ENCODE measurements at places on chromosomes 12 and 14.

- DNase-seq, result no peak
Measured at GRCh38 chr14:91253795-91254323, 9.4 kb upstream of the GPR68 start.

DNA sequence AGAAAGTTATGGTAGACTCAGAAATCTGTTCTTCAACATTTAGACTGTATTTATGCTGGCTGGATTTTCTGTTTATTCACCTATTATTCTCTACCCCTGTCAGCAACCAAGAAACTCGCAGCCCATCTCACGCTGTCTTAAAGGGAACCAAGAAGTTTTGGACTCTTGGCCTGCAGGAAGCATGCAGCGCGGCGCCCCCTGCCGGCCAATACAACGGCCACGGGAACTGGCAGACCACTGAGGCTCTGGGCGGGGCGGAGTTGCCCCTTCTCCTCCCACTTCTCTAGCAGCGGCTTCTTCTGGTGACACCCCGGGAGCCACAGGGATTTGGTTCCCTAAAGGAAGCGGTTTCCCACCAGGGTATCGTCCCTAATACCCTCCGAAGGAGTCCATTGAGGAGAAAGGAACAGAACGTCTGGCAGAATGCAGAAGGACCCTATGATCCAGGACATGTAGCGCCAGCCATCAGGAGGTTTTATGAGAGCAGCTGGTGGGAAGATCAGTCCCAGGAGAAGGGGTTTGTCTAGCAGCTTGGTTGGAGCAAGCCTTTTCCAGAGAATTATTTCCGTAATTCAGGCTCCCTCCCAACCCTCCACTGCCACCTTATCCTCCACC lies 21.0 kb upstream of the RNASE2 start:
- DNase-seq, result peak; percentile 9

DNA sequence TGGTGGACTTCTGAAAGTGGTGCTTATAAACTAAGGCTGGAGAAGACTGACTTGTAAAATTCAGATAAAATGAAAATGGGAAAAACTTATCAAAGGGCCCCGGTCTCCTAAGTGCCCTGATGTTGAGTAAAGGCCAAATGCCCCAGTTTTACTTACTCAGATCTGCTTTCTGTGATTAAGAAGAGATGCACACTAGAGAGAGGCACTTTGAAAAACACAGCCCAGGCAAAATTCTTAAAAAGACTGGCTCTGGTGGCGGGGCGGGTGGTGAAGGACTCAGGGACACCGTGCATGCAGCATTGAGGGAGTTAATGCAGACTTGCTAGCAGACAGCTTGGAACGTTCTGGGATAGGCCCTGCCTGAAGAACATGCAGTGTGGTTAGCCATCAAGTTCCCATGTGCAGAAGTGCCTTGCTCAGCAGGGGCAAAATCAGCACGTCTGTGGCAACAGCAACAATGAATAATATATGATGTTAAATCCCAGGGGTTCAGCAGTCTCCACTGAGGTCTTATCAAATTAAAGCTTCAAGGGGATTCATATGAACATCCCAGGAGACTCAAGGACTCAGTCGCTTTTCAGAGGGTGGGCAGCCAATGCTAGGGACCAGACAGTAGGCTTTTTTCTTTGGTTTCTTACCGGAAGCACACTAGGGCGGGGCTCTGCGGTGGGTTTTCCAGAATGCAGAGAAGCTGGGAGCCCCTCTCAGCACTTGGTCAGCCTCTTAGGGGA lies 105.0 kb downstream of the DAD1 start:
- no peak for DNase-seq

DNA sequence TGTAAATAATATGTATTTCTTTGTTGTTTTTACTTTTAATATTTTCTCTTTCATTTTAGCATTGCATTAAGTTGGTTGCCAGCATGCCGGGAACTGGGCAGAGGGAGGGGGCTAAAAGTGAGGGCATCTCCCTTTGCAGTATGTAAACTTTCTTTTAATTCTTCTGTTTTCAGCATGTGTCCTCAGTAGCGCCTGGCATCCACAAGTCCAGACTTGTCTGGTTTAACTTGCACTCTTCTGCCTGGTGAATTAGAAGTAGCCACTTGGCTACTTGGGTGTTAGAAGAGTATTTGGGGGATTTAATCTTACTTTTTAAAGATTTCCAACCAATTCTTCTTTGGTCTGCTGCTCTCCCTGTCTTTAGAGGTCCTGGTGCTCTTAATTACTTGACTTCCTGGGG lies 117.2 kb upstream of the SCAF11 start:
- DNase-seq, result no peak

GRCh38 chr12:116562090-116562489 lies 2.9 kb downstream of the MAP1LC3B2 start:
- DNase-seq, result no peak

DNA sequence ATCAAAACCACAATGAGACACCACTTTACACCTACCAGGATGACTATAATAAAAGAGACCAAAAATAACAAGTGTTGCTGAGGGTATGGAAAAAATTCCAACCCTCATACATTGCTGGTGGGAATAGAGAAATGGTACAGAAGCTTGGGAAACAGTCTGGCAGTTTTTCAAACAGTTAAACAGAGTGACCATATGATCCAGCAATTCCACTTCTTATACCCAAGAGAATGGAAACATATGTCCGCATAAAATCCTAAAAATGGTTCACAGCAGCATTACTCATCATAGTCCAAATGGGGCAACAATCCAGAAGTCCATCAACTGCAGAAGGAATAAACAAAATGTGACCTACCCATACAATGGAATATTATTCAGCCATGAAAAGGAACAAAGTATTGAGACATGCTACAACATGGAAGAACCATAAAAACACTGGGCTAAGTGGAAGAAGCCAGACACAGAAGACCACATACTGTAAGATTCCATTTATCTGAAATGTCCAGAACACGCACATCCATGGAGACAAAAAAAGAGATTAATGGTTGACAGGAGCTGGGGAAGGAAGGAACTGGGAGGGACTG lies 44.5 kb downstream of the CHGA start:
- DNase-seq, result no peak

GRCh38 chr12:62802984-62803383 lies 132.0 kb downstream of the PPM1H start:
- DNase-seq, result no peak

- DNase-seq, result no peak
Measured at GRCh38 chr14:79318371-79318770, 892.9 kb downstream of the DIO2 start.

DNA sequence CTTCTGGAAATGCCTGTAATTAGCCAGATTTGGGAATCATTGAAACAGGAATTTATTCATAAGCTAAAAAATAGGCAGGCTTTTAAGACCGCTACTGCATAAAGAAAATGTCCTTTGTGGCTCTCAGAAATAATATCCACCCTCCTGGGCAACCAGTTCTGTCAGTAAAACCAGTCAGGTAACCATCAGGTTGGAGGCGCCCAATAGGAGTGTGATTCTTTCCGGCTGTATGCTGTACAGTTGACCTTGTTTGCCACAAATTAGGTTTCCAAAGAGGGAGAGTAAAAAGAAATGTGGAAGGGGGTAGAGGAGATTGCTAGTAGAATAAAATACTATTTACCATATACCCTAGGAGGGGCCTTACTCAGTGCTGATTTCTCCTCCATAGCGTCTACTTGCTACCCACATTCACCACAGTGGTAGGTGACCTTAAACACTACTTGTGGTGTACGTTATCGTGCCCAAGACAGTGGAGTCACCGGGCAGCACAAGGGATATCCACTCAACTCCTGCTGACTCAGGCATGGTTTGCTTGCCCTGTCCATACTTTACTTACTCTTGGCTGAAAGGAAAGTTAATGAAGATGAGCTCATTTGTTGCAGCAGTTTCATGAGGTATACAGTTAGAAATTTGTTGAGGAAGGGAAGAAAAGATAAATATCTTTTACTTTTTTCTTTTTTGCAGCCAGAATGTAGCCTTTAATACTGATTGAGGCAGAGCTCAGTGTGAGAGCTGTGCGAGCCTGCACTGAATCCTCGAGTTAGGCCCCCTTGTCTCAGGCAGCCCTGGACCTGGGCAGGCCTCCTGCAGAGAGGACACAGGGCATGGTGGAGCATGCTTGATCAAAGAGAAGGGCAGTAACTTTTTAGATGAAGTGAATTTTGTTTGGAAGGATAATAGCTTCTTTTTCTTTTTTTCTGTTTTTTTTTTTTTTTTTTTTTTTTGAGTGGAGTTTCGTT lies 76.7 kb downstream of the DIP2B start:
- DNase-seq, result no peak

GRCh38 chr14:54209511-54210250 lies 187.1 kb upstream of the CDKN3 start:
- DNase-seq, result no peak

DNA sequence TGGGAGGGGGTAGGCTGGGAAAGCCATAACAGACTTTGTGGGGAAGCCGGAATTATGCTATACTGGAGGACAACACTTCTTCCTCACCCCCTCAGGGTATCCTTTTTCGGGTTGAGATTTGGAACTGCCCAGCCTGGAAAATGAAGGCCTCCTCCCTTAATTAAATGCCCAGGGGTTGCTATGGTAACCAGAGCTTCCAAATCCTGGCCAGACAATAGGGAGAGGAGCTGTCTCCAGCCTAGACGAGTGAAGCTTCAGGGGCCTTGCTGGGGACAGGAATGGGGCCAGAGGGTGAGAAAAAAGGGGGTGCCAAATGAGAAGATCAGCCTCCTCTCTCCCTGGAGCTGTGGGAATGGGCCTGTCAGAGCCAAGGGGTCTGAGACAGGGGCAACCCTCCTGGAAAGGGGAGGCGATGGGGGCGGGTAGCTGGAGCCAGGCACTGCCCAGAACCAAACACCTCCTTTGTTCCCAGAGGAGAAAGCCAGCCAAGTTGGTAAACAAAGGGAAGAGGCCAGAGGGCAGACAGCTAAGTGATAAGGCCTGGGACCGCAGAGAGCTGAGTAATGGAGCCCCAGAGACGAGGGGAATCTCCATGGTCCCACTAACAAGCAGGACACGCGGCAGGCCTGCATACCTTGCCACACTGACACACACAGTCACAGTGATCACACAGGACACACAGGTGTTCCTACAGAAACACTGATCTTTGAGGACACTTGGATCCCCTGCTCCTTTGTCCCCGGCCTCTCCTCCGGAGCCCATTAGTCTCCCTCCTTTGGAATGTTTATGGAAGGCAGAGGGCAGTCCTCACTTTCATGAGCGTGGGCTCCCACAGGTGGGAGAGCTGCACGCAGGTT lies 17.9 kb upstream of the RND1 start:
- DNase-seq, result no peak

All from stimulated activated CD8-positive, alpha-beta memory T cell treated with anti-CD3 and anti-CD28 coated beads, Interleukin-15, amount 100 ng/mL, for 24 hours (primary cell).